ENCODE measurements at places on chromosomes 13 and 19. TPM values are rescaled to one million over a fixed set of nuclear protein-coding genes. Genes with fewer than 3 reads are reported as not detected.
A peak's percentile ranks its signal among the peaks of the same experiment; 100 is the strongest.

DNA sequence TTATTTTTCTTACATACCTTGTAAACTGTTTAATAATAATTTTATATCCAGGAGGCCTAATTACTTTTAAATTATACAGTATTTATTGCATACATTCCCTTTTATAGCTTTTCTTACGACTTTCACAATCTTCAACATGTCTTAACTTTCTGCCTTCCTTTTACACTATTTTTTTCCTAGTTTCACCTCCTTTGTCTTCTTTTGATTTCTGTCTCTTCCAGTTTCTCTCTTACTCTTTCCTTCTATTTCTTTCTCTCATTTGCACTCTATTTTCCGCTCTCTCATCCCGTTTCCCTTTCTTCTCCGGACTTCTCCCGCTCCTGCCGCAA lies 11.5 kb downstream of the ZNF552 start:
- no peak for DNase-seq
- no peaks in the 10 kb centered on the region for H3K27me3 ChIP-seq
- peak overlapping the region; percentile 70 for H3K4me3 ChIP-seq
- peaks cover 21% of the 10 kb centered on the region for H3K4me1 ChIP-seq
- H3K27ac ChIP-seq = peak overlapping the region; percentile 59

C19orf85 gene
- total RNA-seq = not detected

CATSPERD gene
- not detected for total RNA-seq

HSPB6 gene
- total RNA-seq = 0.40 TPM

PLK5 gene
- not detected for total RNA-seq

DNA sequence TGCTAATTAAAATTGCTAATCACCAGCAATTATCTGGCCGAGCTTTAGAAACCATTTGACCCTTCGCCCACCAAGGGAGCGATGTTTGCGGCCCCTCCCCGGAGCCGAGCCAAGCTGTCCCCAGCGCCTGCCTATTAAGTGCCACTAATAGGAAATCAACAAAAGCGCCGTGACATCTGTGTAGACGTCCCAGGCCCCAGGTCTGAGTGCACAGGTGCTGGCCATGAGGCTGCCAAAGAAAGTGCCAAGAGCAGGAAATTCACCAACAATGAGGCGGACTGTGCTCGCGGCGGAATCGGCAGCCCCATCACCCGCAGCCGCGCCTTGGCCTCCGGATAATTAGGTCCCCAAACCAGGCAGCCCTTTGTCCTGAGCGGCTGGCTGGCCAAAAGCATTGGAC lies 44.5 kb upstream of the SPACA7 start:
- H3K27me3 ChIP-seq = peaks cover 41% of the 10 kb centered on the region
- no peak overlapping the region for H3K27ac ChIP-seq
- H3K36me3 ChIP-seq = no peaks in the 10 kb centered on the region
- no peak overlapping the region for H3K4me3 ChIP-seq
- no peak for DNase-seq
- no peaks in the 10 kb centered on the region for H3K4me1 ChIP-seq

DNA sequence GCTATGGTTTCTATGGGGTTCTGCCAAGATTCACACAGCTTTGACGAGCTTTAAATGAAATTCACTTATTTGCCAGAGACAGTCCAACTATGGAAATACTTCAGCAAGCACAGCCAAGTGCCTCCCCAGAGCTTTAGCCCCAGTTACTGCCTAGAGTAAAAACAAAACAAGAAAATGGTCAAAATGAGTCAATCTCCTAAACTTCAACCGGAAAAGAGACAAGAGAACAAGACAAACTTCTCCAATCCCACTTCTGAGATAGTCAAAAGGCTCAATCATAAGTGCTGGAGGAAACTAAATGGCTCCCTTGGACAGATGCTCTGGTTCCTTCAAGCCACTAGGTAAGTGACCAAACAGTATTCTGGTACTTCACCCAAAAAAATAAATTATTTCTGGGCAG lies 65.8 kb downstream of the KATNAL1 start:
- no peaks in the 10 kb centered on the region for H3K27me3 ChIP-seq
- peaks cover 1% of the 10 kb centered on the region for H3K36me3 ChIP-seq
- H3K27ac ChIP-seq = no peak overlapping the region
- no peak for DNase-seq
- H3K4me3 ChIP-seq = no peak overlapping the region
- no peaks in the 10 kb centered on the region for H3K4me1 ChIP-seq

- H3K4me1 ChIP-seq = peaks cover 15% of the 10 kb centered on the region
- no peaks in the 10 kb centered on the region for H3K27me3 ChIP-seq
These were observed 1.6 kb downstream of the ARL11 start for GRCh38 chr13:49629947-49630346.

DNA sequence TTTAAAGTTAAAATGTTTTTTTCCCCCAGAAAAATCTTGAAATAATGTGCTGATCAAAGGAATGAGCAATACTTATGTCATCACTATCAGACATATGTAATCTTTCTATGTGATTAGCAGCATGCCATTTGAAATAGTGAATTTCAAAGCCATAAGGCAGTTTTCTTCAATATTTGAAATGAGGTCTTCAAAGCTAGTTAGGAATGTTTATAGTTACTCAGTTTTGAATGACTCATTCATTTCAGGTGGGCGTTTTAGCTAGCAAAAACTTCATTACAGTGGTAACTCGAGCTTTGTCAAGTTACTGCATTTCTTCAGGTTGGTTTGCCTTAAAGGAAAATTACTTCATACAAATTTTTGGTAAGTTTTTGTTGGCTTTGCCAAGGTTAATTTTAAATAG lies 102.1 kb downstream of the ATP8A2 start:
- peaks cover 3% of the 10 kb centered on the region for H3K4me1 ChIP-seq
- H3K27ac ChIP-seq = no peak overlapping the region
- no peak for DNase-seq
- H3K27me3 ChIP-seq = peaks cover 30% of the 10 kb centered on the region

RNF17 gene
- total RNA-seq = not detected

- H3K27ac ChIP-seq = peak overlapping the region; percentile 54
- H3K27me3 ChIP-seq = no peaks in the 10 kb centered on the region
- peak; percentile 5 for DNase-seq
- peaks cover 31% of the 10 kb centered on the region for H3K36me3 ChIP-seq
- peaks cover 29% of the 10 kb centered on the region for H3K4me1 ChIP-seq
- H3K4me3 ChIP-seq = peak overlapping the region; percentile 73
These were observed 680 bp downstream of the LIG4 start for GRCh38 chr13:108214441-108215271.

BRD4 gene
- 109 TPM for total RNA-seq

DNA sequence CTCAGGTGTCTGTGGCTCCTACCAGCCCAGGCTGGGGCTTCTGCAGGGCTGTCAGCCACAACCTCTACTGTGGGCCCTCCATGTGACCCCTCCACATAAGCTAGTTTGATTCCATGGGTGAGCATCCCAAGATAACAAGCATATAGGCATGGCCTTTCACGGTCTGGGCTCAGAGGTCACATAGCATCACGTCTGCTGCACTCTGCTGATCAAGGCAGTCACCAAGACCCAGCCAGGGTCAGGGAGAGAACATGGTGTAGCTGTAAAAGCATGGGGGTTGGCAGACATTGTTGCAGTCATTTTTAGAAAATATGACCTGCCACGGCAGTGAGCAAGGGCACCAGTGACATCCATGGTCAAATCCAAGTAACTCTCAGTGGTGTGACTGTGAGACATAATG lies 698.8 kb downstream of the UQCRFS1 start:
- no peak overlapping the region for H3K27ac ChIP-seq
- H3K27me3 ChIP-seq = no peaks in the 10 kb centered on the region
- no peaks in the 10 kb centered on the region for H3K36me3 ChIP-seq
- no peak overlapping the region for H3K4me3 ChIP-seq

- DNase-seq = no peak
- no peaks in the 10 kb centered on the region for H3K27me3 ChIP-seq
- peaks cover 10% of the 10 kb centered on the region for H3K4me1 ChIP-seq
- H3K36me3 ChIP-seq = peaks cover 25% of the 10 kb centered on the region
- no peak overlapping the region for H3K27ac ChIP-seq
These were observed 18.7 kb upstream of the B3GNT3 start for GRCh38 chr19:17775991-17776803.

GRCh38 chr13:33349288-33349985 lies 63.9 kb upstream of the STARD13 start:
- H3K36me3 ChIP-seq = no peaks in the 10 kb centered on the region
- H3K27ac ChIP-seq = no peak overlapping the region
- H3K4me1 ChIP-seq = peaks cover 3% of the 10 kb centered on the region
- peaks cover 44% of the 10 kb centered on the region for H3K27me3 ChIP-seq
- no peak overlapping the region for H3K4me3 ChIP-seq

ZNF599 gene
- 3.3 TPM for total RNA-seq

DNA sequence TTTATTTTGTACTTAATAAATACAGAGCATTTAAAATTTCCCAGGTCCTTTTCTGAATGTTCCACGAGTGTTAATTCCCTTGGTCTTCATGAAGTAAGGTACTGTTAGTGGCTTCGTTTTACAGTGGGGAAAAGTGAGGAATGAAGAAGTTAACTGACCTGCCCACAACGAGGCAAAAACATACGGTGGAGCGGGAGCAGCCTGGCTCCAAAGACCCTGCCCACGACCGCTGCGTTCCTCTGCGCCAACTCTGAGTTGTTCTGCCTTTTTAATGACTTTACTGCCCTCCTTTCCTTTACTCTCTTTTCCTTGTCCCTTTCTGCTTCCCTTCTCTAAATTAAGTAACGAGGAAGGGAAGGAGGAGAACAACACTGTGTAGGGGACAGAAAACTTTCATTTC lies 392.9 kb downstream of the PCDH9 start:
- DNase-seq = no peak
- no peak overlapping the region for H3K4me3 ChIP-seq
- no peaks in the 10 kb centered on the region for H3K27me3 ChIP-seq

DNA sequence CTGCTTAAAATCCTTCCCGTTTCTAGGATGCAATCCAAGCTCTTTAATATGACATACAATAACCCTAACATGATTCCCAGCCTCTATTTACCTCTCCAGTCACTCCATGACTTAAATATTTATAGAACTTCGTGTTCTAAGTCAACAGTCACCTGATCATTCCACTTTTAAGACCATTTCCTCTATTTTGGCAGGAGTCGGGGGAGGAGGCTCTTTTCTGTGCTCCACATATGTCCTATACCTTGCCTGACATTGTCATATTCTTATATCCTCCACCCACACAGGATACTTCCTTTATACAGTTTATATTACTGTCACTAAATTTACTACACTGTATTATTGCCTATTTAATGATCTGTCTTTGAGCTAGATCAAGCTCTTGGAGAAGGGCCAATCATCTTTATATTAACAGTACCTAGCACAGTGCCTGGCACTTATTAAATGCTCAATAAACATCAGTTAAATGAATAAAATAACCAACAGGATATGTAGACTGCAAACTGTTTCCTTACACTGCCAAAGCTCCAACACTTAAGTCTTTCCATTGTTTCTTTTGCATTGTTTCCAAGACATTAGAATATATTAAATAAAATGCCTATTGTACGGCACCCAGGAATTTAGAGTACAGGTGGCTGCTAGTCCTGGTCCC lies 2.7 kb downstream of the ARGLU1 start:
- peaks cover 25% of the 10 kb centered on the region for H3K36me3 ChIP-seq
- H3K4me1 ChIP-seq = peaks cover 66% of the 10 kb centered on the region
- H3K4me3 ChIP-seq = peak overlapping the region; percentile 99
- peak overlapping the region; percentile 43 for H3K27ac ChIP-seq

DNA sequence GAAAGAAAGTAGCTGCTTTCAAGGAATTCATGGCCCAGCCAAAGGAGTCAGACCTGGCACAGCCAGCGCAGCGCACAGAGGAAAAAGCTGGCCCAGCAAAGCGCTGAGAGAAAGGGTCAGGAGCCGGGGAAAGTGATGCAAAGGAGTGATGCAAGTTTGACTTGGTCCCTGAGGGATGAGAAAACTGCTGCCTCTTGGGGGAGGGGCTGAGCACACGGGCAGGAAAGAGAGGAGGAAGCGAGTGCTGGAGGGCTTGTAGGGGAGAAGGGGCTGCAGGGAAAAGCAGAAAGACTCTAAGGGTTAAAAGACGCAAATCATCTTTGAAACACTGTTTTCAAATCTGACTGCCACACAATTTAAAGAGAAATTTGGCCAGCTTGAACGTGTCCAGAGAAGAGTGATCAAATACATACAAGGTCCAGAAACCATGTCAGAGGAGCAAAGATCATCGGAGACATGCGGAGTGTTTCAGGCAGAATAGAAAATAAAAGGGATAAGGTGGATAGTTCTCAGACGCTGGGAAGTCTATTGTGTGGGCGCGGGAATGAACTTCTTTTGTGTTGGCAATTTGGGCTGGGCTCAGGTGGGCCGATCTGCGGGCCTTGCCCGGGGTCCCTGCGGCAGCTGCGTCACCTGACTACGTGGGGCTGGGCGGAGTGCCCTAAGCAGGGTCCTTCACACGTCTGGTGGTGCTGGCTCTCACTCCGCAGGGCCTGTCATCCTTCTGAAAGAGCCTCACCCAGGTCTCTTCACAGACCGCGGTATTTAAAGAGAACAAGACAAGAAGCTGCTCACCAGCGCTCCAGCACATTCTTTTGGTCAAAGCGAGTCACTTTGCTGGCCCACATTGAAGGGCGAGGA lies 18.1 kb downstream of the N4BP2L1 start:
- DNase-seq = no peak
- peaks cover 27% of the 10 kb centered on the region for H3K4me1 ChIP-seq
- peaks cover 12% of the 10 kb centered on the region for H3K36me3 ChIP-seq
- no peaks in the 10 kb centered on the region for H3K27me3 ChIP-seq
- no peak overlapping the region for H3K27ac ChIP-seq

- no peaks in the 10 kb centered on the region for H3K27me3 ChIP-seq
- no peak for DNase-seq
- H3K27ac ChIP-seq = no peak overlapping the region
- H3K4me3 ChIP-seq = no peak overlapping the region
- H3K36me3 ChIP-seq = no peaks in the 10 kb centered on the region
These were observed 74.7 kb upstream of the MCF2L start for GRCh38 chr13:112894423-112894672.

GRCh38 chr13:41137951-41138350 lies 5.3 kb upstream of the KBTBD6 start:
- H3K36me3 ChIP-seq = peaks cover 4% of the 10 kb centered on the region
- no peak overlapping the region for H3K4me3 ChIP-seq
- DNase-seq = no peak

GRCh38 chr19:39342647-39343305 lies 555 bp downstream of the SAMD4B start:
- DNase-seq = no peak
- peak overlapping the region; percentile 77 for H3K4me3 ChIP-seq
- peaks cover 65% of the 10 kb centered on the region for H3K4me1 ChIP-seq
- peak overlapping the region; percentile 42 for H3K27ac ChIP-seq
- H3K27me3 ChIP-seq = no peaks in the 10 kb centered on the region

- H3K36me3 ChIP-seq = no peaks in the 10 kb centered on the region
- H3K27ac ChIP-seq = no peak overlapping the region
- DNase-seq = no peak
- peaks cover 6% of the 10 kb centered on the region for H3K27me3 ChIP-seq
- H3K4me1 ChIP-seq = no peaks in the 10 kb centered on the region
- H3K4me3 ChIP-seq = no peak overlapping the region
These were observed 66.7 kb downstream of the FAM216B start for GRCh38 chr13:42847891-42848663.

DNA sequence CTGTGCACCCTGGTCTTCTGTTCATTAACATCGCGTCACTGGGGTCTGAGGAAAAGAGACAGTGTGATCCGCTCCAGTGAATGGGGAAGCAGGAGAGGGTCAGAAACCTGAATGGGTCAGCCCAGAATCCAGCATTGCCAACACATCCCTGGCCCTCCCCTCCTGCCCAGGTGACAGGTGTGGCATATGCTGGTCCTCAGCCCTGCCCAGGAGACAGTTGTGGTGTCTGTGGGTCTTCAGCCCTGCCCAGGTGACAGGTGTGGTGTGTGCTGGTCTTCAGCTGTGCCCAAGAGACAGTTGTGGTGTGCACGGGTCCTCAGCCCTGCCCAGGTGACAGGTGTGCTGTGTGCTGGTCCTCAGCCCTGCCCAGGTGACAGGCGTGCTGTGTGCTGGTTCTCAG lies 8.0 kb downstream of the TFDP1 start:
- H3K4me1 ChIP-seq = peaks cover 25% of the 10 kb centered on the region
- peaks cover 57% of the 10 kb centered on the region for H3K36me3 ChIP-seq
- H3K27me3 ChIP-seq = no peaks in the 10 kb centered on the region
- no peak overlapping the region for H3K4me3 ChIP-seq
- H3K27ac ChIP-seq = no peak overlapping the region
